ENCODE measurements at places on chromosomes 5 and 9. TPM values are rescaled to one million over a fixed set of nuclear protein-coding genes. Genes with fewer than 3 reads are reported as not detected.

SLC9A3 gene
- 1.6 TPM for total RNA-seq

EGFLAM gene
- 1.6 TPM for total RNA-seq

PHF24 gene
- 0.39 TPM for total RNA-seq

LHX6 gene
- 0.33 TPM for total RNA-seq

SLC44A1 gene
- 50.4 TPM for total RNA-seq

TEX48 gene
- total RNA-seq: not detected

SUSD1 gene
- 18.1 TPM for total RNA-seq

ENG gene
- total RNA-seq: 7.5 TPM

AIF1L gene
- total RNA-seq: 48.7 TPM

PTGR1 gene
- total RNA-seq: 47.9 TPM

ADAMTSL2 gene
- total RNA-seq: not detected

GMCL2 gene
- not detected for total RNA-seq

GLT6D1 gene
- not detected for total RNA-seq

PCDHGB1 gene
- 0.98 TPM for total RNA-seq

UAP1L1 gene
- total RNA-seq: 15.5 TPM

BSPRY gene
- not detected for total RNA-seq

PFN3 gene
- total RNA-seq: not detected

PKN3 gene
- 1.8 TPM for total RNA-seq

NMRK1 gene
- 29.8 TPM for total RNA-seq

DIPK1B gene
- total RNA-seq: not detected

STPG3 gene
- total RNA-seq: not detected

MCC gene
- total RNA-seq: 6.0 TPM

PCDHB7 gene
- 0.79 TPM for total RNA-seq

ANXA2R gene
- 5.0 TPM for total RNA-seq

ALDH1A1 gene
- total RNA-seq: not detected

FGFR4 gene
- 6.4 TPM for total RNA-seq

PCDHGA1 gene
- 0.22 TPM for total RNA-seq

ACTL7B gene
- total RNA-seq: not detected

AK8 gene
- 0.22 TPM for total RNA-seq

SPATA31E1 gene
- not detected for total RNA-seq

TAF11L5 gene
- not detected for total RNA-seq

HK3 gene
- not detected for total RNA-seq

GABRP gene
- total RNA-seq: 1,966 TPM

POC5 gene
- total RNA-seq: 6.6 TPM

SET gene
- 273 TPM for total RNA-seq
